ENCODE measurements at places on chromosomes 3 and 15. TPM values are rescaled to one million over a fixed set of nuclear protein-coding genes. Genes with fewer than 3 reads are reported as not detected.

The C3orf18 gene
- total RNA-seq = 31.7 TPM

The TMF1 gene
- 33.2 TPM for total RNA-seq

The SI gene
- total RNA-seq = not detected

The ARHGEF26 gene
- 0.16 TPM for total RNA-seq

The CLPX gene
- 73.7 TPM for total RNA-seq

The TNNC1 gene
- 4.2 TPM for total RNA-seq

The CELSR3 gene
- 7.9 TPM for total RNA-seq

The GOLGA8A gene
- total RNA-seq = 165 TPM

DNA sequence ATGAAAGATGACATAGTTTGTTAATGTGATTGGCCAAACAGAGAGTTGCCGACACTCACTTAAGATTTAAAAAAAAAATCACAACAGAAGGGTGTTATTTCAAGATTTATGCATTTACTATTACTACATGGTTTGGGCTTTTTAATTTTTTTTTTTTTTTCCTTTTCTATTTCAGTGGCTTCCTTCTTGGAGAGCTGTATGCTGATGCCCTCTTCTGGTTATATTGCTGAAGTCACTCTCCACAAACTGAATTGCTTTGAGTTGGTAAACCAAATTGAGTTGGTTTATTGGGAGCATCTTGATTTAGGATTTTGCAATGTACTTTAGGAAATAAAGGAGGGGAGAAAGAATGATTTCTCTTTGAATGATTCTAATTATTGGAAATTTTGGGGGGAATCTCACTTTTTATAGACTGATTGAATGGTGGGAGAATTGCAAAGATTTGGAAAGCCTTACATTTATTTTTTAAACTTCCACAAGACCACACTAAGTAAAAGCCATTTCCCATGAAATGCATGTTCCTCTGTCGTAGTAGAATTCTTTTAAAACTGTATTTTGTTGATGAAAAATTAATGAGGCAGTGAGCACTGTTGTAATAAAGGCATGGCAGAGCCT, 186.6 kb upstream of the FEZF2 start:
- no peak for DNase-seq

DNA sequence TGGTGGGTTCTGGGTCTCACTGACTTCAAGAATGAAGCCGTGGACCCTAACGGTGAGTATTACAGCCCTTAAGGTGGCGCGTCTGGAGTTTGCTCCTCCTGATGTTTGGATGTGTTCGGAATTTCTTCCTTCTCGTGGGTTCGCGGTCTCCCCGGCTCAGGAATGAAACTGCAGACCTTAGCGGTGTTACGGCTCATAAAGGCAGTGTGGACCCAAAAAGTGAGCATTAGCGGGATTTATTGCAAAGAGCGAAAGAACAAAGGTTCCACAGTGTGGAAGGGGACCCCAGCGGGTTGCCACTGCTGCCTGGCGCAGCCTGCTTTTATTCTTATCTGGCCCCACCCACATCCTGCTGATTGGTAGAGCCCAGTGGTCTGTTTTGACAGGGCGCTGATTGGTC, 420.5 kb upstream of the BCHE start:
- no peak for DNase-seq

- peak; percentile 72 for DNase-seq
Observed at GRCh38 chr15:73265536-73266153, 103.1 kb downstream of the HCN4 start.

DNA sequence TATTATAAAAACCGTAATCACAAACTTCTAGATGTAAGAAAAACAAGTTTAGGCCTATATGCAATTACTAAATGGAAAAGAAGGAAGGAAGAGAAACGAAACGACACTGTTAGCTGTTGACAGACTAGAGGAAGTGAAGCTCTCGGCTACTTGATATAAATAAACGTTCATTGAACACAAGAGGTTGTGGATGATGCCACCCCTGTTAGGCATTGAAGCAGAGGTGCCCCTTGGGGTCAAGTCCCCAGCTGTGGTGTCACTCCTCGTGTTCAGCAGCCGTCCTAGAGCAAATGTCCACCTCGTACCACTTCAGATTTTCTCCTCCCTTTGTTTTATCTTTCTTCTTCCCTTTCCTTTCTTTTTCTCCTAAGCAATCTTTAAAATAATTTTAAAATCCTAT, 146.5 kb upstream of the UBE2E1 start:
- DNase-seq = no peak

DNA sequence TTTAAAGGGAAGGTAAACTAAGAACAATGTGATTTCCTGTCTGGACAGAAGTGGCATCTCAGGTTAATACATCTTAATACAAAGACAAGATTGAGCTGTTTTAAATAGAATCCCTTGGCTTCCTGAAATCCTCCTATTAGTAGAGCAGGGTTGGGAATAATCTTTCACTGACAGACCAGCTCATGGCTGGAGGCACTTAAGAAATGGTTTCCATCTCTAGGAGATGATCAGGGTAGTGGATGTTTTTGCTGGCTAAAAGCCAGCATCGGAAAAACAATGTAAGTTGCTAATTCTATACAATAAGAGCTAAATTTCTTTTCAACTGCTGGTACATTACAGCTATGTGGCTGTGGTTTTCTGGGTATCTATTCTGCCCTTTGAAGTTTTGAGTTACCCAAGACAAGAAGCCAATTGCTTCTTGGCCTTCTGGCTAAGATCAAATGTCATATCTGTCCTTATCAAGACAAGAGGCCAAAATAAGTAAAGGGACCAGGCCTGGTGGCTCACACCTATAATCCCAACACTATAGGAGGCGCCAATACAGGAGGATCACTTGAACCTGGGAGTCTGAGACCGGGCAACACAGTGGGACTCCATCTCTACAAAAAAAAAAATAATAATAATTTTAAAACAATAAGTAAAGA, 49.6 kb downstream of the SHQ1 start:
- DNase-seq = no peak

- no peak for DNase-seq
Observed at GRCh38 chr15:69610858-69611257, 158.2 kb downstream of the RPLP1 start.

GRCh38 chr3:5144316-5144994, 22.4 kb downstream of the ARL8B start:
- DNase-seq = no peak

GRCh38 chr3:53056442-53056841, 10.6 kb upstream of the SFMBT1 start:
- DNase-seq = no peak

DNA sequence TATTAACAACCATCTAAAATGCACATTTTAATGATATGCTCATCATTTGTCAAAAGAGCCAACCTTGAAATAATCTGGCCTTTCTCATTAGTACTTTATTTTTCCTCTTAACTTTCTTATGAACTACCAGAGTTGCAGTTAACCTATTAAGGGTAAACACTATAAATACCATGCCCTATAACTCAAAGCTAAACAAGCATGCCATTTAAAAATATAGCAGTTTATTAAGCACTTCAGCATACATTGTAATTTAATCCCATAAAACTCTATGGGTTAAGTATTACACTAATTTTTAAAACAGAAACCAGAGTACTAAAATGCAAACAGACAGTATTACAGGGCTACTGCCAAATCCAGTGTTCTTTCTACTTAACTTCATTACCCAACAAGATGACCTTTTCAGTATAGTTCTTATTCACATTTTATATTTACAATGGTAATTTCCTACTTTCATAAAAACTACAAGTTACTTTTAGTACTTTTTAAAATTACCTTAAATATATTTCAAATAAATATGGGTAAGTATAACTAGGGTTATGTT, 11.8 kb downstream of the NPTN start:
- no peak for DNase-seq

DNA sequence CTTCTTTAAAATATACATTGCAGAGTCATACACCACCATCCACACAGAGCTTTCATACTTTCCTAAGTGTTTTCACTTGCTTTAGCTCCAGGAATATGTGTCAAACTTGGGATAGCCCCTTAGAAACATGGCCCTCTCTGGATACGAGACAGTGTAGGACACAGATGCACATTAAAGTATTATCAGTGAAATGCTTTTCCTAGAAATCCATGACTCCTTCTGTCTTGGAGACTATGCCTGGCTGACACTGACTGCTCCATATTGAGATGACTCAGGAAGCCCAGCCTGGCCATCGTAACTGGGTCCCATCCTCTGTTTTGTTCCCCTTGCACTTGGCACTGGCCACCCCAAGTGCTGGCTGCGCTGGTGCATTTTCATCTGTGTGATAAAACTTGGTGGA, 204.8 kb downstream of the PDZRN3 start:
- no peak for DNase-seq

DNA sequence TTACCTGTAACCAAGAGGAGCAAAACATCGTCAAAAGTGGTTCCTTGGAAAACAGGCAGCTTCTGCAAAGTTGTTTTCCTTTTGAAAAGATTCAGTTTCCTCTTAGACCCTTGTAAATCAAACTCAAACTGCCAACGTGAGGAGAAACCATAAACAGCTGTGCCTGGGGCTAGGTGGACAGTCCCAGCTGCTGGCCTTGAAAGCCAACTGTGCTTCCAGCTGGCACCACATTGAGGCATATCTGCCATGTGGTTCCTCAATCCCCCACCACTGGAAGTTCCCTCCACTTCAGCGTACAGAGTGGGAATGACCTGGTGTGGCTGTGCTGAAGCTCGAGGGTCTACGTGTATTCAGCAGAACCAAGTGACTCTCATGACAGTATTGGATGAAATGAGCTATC, 40.9 kb downstream of the HRH1 start:
- peak; percentile 13 for DNase-seq

GRCh38 chr3:52062505-52062904, 6.1 kb upstream of the DUSP7 start:
- no peak for DNase-seq

DNA sequence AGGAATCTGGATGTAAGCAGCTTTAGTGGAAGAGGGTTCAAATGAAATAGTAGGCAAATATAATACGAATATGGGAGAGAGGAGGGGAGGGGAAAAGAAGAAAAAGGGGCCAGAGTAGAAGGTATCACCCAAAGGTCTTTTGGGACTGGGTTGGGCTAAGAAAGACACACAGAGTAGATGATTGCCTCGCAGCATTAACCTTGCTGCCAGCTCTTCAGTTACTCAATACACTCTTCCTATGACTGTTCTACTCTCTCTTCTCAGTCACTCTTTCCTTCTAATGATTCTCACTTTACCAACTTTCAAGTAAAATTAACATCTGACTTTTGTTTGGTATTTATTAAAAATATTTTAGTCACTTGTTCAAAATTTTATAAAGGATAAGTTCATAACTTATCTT, 52.8 kb downstream of the CLASP2 start:
- DNase-seq = no peak

DNA sequence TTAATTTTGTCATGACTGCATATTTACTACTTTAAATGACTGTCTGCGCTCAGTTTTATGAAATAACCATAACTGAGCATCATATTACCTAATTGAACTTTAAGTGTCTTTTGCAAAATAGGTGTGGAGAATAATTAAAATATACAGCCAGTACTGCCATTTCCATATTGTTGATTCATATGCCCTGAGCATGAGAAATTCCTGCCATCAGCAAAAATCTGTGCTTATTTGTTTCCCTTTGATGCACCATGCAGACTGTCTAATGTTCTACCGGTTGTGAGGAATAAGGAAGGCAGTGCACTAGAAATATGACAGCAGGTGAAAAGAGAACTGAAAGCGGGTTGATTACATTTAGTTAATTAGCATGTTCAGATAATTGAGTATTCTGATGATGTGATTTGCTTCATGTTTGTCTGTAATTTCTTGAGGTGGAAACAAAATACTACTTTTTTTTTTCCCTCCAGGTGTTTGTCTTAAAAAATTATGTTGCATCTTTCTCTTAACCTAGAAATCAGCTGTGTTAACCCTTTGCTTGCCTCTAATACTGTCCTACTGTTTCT, 229.4 kb upstream of the AZI2 start:
- no peak for DNase-seq

DNA sequence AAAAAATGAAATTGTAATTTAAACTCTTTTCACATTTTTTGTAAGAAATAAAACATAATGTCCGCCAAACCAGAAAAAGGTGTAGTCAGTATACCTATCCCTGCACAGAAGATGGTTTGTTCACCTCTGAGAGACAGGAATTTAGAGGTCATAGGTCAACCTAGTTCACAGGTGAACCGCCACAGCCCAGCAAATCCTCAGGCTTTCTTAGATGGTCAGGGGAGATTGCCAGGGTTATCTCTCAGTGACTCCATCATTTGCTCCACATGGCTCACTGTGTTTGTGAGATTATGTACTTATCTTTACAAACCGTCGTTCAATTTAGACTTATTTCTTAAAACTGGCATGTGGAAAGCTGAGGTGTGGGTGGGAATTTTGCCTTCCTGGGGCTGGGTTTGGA, 264.2 kb downstream of the GABRG3 start:
- DNase-seq = no peak

GRCh38 chr15:38652998-38653397, 88.4 kb upstream of the RASGRP1 start:
- peak; percentile 73 for DNase-seq

DNA sequence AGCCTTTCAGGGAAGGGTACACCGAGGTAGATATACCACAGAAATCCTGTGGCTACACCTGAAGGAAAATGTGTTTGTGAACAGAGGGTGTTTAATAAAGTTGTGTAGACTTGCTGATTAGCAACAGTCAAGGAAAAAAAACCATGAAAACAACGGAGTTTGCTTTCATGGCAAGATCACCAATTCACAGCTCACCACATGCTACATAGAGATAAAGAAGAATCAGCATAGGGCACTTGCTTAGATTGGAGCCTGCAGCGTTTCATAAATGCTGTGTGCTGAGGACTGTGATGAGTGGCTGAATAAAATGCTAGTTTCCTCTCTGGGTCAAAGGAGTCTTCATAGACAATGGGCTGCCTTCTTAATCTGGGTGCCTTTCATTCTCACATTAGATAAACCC, 257.6 kb downstream of the SLC9A9 start:
- DNase-seq = no peak

DNA sequence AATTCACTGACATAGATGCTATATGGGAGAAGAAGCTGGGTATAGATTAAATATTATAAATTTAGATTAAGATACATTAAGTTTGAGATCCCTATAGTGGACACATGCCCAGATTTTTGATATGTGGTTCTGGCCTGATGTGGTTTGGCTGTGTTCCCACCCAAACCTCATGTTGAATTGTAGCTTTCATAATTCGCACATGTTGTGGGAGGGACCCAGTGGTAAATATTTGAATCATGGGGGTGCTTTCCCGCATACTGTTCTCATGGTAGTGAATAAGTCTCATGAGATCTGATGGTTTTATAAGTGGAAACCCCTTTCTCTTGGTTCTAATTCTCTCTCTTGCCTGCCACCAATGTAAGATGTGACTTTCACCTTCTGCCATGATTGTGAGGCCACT, 189.4 kb upstream of the CD96 start:
- no peak for DNase-seq

- no peak for DNase-seq
Observed at GRCh38 chr3:43748179-43748578, 57.4 kb downstream of the ABHD5 start.

All from activated CD4-positive, alpha-beta T cell treated with anti-CD3 and anti-CD28 coated beads for 36 hours (primary cell).